CD4-positive, alpha-beta T cell (primary cell): ENCODE measurements at places on chromosomes 5 and 9.
A peak's percentile ranks its signal among the peaks of the same experiment; 100 is the strongest.

GRCh38 chr5:165834891-165835290 is 2329.5 kb downstream of the MAT2B start:
- DNase-seq, result no peak

GRCh38 chr5:163424836-163425235 is 12.6 kb upstream of the CCNG1 start:
- no peak for DNase-seq

GRCh38 chr5:54997081-54997480 is 11.7 kb upstream of the ESM1 start:
- no peak for DNase-seq

DNA sequence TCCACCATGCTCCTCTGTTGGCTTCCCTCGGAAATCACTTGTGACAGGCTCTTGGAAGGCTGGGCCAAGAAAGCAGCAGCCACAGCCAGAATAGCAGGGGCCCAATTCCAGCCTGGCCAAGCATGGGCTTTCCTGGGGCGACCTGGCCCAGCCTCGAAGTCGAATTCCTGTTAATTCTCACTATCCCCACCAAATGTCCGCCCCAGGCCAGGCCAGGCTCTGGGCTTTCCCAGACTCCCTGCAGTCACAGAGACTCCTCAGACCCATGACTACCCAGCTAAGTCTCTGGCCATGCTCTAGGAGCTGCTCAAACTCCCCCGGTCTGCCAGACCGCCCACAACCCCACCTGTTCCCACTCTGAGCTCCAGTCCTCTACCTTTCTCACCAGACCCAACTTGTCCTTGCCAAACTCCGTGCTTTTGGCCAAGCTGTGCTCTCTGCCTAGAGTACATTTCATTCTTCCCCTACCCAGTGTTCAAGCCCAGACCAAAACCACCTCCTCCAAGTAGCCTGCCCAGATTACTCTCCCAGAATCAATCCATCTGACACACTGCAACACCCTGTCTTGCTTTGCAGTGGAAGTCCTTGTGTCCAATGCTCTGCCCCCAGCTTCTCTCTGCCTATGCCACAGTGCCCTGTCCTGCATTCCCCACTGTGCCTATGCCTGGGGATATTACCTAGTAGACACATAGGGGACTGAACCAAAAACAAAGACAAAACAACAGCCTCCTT is 26.2 kb downstream of the SHB start:
- no peak for DNase-seq

GRCh38 chr5:149256451-149256850 is 15.2 kb upstream of the AFAP1L1 start:
- DNase-seq, result no peak

GRCh38 chr9:121640076-121640475 is 11.4 kb upstream of the DAB2IP start:
- DNase-seq, result no peak

- no peak for DNase-seq
Observed at GRCh38 chr5:119357270-119357669, 1.5 kb downstream of the TNFAIP8 start.

DNA sequence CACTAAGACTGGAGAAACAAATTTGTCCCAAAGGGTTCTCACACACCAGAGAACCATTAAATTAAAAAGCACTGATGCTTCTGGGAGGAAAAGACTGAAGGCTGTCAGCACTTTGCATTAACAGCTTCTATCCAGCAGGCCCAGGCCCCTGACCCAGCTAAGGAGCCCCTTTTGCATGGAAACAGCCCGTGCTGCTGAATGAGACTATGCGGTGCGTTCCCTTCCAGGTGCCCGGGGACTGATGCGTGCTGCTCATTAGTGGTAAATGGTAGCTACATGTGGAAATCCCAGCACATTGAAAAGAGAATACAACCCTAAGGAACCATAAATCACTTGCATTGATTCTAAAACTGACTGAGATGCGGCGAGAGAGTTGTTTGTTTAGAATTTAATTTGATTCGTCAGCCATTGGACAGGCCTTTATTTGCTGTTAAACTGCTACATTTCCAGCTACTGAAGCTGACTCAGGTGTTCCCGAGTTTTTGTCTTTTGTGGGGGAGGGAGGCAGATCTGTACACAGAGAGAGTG is 351.0 kb upstream of the SLC24A2 start:
- no peak for DNase-seq

DNA sequence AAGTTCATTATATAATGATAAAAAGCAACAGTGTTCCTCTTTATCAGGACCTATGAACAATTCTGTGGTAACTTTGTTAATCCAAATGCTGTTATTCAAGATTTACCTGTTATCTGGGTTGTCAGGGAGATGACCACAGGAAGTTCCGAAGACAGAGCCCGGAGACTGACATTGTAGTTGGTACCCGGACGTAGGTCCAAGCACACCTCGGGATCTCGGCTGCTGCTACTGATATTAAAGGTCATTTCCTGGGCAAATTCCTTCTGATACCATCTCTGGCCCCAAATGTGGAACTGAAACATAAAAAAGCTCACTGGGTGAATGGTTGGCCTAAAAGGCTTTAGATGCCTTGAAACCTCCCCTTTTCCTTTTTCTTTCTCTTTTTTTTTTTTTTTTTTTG is 96.7 kb downstream of the SUSD1 start:
- DNase-seq, result no peak

DNA sequence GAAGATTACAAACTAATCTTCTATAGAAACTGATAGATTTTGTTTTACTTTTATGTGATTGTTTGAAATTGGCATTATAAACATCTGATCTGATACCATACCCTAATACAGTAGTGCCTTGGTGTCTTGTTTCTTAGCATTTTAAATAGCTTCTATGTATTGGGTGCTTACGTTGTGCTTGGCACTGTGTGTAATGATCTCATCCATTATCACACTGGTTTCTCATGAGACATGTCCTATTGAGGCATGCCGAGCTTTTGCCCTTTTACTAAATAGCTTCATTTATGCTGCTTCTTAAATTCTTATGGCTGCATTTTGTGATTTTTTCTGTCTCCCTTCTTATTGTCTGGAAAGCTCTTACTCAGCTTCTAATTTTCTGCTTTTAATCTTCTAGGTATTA is 48.2 kb upstream of the TLR4 start:
- no peak for DNase-seq

DNA sequence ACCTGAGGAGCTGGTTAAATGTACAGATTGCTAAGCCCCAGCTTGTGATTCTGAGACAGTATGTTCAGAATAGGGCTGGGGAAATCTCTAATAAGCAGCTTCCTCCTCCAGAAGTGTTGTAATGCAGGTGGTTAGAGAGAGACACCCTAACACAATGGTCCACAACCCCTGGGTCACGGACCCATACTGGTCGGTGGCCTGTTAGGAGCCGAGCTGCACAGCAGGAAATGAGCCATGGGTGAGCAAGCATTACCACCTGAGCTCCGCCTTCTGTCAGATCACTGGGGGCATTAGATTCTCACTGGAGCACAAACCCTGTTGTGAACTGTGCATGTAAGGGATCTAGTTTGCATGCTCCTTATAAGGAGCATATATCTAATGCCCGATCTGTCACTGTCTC is 61.8 kb downstream of the SLC36A1 start:
- DNase-seq, result no peak

DNA sequence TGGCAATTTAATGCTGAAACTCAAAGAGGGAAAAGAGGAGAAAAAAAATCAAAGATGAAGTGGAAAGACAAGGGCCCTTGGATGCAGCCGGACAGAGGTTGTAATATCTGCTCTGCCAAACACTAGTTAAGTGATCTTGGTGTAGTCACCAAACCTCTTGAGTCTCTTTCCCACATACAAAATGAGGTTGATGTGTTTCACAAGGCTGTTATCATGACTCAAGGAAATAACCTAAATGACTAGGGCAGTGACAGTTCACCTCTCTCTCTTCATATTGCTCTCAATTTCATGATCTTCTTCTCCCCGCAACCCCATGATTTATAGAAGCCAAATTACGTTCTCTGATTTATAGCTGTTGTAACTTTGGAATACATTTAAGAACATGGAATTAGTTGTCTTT is 44.9 kb downstream of the PIK3R1 start:
- DNase-seq, result no peak

DNA sequence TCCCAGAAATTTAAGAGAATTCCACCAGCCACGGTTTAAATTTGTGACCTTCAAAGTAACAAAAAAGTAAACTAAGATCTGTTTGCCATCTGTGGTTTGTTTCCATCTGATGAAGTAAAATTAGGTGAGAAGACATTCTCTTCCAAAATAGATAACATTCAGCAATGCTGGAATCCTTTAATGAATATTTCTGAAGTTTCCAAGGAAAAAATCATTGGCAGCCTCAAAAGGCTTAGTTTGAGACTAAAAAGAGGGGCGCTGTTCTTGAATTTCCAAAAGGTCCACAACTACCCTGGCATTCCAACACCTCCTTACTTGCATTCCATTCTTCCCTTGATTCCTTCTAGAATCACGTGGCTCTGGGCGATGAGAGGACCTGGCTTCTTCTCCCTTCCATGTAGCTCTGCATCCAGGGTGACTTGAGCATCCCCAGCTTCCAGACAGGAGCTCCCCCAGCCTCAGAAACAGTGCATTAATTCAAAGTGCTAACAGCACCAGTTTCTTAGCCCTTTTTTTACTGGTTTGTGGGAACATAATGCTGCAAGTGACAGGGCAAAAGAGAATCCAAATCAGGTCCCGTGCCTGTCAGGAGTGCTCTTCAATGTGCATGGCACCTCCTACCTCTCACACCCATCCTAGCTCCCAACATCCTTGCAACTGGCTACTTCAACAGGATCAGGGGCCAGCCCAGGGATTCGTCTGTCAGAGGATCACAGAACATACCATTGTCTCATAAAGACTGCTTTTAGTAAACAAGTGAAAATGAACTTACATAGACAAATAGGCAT is 191.5 kb upstream of the S1PR3 start:
- no peak for DNase-seq

GRCh38 chr9:6790866-6791265 is 33.1 kb downstream of the KDM4C start:
- no peak for DNase-seq

- peak; percentile 11 for DNase-seq
Observed at GRCh38 chr9:112921549-112921948, 30.9 kb upstream of the SLC46A2 start.

GRCh38 chr9:19181561-19181960 is 48.9 kb upstream of the DENND4C start:
- no peak for DNase-seq

DNA sequence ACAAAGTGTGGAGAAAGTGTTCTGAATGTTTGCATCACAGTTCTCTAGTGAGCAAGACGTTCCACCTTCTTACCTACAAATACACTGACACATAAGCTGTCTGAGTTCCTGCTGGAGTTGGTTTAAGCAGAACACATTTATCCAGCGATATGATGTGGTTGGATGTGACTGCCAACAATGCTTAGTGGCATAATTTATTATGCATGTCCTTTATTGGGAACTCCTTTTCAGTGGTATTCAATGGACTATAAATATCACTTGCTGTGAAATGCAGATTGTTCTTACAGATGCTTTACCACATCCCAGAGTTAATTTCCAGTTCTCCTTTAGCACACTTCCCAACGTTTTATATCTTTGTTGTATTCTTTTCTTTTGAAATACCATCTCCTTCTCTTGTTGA is 222.2 kb downstream of the LURAP1L start:
- no peak for DNase-seq

DNA sequence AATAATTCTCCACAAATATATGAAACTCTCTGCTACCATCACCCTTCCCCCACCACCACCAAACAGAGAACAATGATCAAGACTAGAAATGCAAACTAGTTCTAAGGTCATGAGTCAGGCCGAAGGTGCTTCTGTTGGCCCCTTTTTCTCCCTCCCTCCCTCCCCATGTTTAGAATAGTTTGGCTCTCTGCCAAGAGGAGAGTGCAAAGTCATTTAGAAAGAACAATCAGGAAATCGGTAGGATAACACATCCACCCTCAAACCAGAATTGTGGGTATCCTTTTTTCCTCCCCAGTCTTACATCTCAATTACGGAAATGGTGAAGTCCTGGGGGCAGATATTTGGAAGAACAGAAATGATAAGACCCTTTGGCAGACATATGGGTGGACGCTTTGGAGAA is 170.1 kb downstream of the SLF1 start:
- no peak for DNase-seq

DNA sequence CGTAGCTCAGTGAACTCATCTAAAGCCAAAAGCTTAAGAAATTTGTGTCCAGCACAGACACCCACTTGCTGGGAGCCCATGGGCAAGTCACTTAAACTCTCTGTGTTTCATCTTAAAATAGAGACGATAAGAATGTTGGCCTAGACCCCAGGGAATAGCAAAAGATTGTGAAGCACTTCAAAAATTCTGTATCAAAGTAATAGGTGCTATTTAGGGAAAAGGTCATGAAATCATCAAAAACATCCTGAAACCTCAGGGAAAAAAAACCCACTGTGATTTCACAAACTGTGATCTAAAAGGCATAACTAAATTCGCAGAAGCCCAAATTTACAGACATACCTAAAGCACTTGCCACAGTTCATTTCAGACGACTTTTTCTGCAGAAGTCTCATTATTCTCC is 278.3 kb downstream of the NR2F1-AS1 start:
- no peak for DNase-seq

GRCh38 chr9:34072410-34072809 is 23.7 kb upstream of the UBAP2 start:
- DNase-seq, result no peak

DNA sequence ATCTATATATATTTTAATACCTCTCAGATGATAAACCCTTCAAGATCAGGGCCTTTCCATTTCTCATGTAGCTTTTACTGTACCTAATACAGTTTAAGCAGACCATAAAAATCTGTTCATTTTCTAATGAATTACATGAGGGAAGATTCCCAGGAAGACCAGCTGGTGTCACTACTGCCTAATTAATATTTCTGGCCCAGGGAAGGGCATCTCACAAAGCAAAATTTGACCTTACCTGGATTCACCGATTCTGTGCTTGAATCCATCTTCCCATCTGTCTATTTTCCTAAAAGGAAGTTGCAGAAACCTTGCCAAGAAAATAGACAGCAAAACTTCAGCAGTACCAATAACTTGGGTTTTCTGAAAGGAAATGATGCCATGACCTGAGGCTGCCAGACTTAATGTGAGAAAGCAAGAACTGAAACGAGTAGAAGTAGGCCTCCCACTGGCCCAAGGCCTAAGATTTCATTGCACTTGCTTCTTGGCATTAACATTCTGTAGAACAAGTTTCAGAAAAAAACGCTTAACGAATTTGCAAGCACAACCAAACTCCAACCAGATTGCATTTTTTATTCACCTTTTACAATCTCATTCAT is 83.0 kb upstream of the GLIS3 start:
- DNase-seq, result peak; percentile 58

GRCh38 chr5:179270581-179271427 is 74.5 kb downstream of the ADAMTS2 start:
- DNase-seq, result peak; percentile 3

GRCh38 chr9:136793086-136793946 is 2.2 kb downstream of the TMEM141 start:
- DNase-seq, result no peak
